LNCaP clone FGC (cell line): ENCODE measurements at places on chromosomes 6 and 20.

DNA sequence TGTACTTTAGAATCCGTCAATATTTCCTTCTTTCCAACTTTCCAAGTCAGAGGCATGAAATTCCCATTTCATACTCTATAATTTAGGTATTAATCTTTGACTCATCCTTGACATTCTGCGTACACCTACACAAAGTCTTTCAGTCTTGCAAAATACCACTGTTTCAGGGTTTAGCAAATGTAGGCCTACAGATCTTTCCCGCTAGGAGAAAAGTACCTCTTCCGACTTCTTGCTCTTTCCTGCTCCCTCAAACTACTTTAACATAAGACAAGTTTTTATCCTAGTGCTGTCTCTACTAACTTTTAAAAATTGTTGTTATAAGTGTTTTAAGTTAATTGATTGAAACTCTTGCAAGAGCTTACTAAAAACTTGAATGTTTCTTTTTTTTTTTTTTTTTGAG lies 18.3 kb upstream of the PHACTR1 start:
- DNase-seq: no peak

GRCh38 chr6:21053612-21054011 lies 519.4 kb downstream of the CDKAL1 start:
- DNase-seq: no peak

GRCh38 chr20:25316506-25317190 lies 68.8 kb downstream of the PYGB start:
- DNase-seq: no peak

- DNase-seq: no peak
These were observed 11.9 kb downstream of the CCDC167 start for GRCh38 chr6:37487591-37488380.

- peak; percentile 69 for DNase-seq
These were observed 56.6 kb downstream of the PHF20 start for GRCh38 chr20:35828434-35828833.

DNA sequence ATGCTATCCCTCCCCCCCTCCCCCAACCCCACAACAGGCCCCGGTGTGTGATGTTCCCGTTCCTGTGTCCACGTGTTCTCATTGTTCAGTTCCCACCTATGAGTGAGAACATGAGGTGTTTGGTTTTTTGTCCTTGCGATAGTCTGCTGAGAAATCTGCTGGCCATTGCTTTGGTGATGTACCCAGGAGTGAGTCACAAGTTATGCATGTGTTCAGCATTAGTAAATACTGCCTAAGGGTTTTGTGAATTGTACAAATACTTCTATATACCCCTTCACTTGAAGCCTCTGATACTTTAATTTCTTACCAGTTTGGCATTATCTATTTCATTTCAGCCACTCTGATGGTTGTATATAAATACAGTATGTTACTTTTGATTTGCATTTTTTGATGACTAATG lies 711.3 kb upstream of the GJE1 start:
- DNase-seq: no peak

DNA sequence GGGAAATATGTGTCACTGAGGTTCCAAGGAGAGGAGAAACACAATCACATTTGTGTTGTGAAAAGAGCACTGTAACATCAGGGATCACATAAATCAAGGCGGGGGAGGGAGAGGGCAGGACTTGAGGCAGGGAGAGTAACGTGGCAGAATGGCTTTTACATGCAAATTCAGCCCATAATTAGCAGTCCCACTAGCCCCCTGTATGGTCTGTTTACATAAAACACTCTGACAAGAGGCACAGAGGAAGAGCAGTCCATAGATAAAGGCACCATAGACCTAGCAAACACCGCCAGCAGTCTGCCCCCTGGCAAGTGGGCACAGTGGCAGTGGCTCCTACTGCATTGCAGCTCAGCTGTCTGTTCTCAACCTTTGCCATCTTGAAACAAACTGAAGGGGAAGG lies 82.7 kb downstream of the LYRM2 start:
- DNase-seq: no peak

DNA sequence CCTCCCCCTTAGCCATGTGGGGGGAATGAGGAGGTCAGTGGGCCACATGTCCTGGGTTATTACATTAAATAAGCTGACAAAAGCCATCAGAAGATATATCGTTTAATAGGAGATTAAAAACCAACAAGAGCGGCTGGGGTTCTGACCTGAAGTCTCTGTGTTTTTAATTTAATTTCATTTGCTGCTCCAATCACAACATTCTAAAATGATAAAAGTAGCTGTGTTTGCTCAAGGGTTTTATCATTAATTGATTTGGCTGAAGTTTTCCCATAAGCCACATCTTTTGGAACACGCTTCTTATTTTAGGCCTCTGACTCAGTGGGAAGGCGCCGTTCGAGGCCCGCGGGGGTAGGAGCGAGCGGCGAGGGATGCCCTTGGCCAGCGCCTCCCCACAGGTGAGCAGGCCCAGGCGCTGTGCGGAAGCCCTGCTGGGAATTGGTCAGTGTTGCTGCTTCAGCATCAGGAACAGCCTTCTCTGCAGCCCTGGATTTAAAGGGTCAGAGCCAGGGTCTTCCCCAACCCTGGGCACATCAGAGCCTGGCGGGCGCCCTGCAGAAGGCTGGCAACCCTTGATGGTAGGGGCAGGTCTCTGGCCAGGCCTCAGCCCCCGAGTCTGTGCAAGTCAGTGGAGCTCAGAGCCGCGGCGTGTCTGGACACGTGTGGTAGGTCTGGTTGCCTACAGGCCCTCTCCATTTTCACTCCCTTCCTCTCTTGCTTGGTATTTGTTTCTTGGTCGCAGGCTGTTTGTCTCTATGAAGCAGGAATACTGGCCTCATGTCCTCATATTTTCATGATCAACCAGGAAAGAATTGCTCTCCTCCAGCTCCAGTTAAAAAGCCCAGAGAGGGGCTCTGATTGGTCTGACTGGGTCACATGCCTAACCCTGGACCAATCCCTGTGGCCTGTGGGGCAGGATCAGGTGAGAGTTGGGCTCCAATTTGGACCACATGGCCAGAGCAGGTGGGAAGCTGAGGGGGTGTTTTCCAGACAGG lies 30.9 kb upstream of the MLN start:
- no peak for DNase-seq

DNA sequence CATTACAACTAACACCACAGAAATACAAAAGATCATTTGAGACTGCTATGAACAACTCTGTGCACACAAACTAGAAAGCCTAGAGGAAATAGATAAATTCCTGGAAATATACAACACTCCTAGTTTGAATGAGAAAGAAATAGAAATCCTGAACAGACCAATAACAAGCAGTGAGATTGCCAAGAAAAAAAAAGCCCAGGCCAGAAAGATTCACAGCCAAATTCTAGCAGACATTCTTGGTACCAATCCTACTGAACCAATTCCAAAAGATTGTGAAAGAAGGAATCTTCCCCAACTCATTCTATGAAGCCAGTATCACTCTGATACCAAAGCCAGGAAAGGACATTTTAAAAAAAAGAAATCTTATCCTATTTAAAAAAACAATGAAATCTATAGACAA lies 7.0 kb upstream of the CDK19 start:
- DNase-seq: no peak

DNA sequence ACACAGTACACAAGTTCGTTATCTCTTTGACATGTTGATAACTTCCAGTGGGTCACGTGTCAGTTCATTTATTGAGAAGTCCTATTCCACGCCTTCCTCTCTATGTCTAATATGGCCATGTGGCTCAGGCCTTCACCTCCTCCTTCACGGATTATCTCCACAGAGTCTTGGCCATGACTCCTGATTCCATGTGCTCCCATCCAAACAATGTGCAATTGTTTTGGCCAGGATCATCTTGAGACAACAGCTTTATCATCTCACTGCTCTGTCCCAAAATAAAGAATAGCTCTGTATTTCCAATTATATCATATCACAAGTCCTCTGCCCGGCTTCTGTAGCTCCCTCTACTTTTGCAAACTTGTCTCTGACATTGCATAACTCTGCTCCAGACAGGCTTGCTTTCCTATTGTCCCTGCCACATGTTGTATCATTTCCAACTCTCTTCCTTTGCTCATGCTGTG lies 11.1 kb upstream of the TXNDC5 start:
- DNase-seq: no peak

- no peak for DNase-seq
These were observed 10.3 kb downstream of the PPP1R14C start for GRCh38 chr6:150152891-150153876.

- DNase-seq: no peak
These were observed 742.1 kb downstream of the MAFB start for GRCh38 chr20:39946931-39947330.

DNA sequence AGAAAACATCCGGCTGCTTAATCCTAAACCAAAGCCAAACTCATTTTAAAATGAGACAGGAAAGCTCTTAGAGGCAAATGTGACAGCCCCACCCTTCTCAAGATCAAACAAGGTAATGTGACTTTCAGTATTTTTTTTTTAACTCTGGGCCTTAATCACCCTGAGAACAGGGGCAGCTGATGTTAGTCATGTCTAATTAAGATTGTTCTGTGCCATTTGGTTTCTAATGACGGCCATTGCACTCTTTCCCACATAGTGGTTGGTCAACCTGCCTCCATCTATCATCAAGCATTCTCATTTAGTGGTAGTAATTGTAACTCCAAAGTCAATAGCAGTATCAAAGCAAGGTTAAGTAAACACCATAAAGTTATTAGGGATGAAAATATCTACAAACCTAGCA lies 191.6 kb upstream of the EXOC2 start:
- peak; percentile 11 for DNase-seq

DNA sequence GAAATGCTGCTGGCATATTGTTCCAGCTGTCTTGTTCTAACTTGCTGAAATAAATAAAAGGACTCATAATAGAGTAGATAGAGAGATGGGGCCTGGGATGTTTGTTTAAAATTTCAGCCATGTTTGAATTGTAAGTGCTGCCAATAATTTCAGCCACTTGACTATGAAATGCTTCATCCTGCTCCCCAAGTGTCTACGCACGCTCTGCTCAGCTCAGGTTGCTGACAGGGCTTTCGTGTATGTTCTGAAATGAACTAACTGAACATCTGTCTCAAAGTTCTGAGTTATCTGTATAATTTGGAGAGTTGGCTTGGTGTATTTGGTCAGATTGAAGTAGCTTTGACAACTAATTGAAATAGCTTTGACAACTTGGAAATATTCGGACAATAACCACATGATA lies 387.8 kb downstream of the BMP2 start:
- DNase-seq: no peak

DNA sequence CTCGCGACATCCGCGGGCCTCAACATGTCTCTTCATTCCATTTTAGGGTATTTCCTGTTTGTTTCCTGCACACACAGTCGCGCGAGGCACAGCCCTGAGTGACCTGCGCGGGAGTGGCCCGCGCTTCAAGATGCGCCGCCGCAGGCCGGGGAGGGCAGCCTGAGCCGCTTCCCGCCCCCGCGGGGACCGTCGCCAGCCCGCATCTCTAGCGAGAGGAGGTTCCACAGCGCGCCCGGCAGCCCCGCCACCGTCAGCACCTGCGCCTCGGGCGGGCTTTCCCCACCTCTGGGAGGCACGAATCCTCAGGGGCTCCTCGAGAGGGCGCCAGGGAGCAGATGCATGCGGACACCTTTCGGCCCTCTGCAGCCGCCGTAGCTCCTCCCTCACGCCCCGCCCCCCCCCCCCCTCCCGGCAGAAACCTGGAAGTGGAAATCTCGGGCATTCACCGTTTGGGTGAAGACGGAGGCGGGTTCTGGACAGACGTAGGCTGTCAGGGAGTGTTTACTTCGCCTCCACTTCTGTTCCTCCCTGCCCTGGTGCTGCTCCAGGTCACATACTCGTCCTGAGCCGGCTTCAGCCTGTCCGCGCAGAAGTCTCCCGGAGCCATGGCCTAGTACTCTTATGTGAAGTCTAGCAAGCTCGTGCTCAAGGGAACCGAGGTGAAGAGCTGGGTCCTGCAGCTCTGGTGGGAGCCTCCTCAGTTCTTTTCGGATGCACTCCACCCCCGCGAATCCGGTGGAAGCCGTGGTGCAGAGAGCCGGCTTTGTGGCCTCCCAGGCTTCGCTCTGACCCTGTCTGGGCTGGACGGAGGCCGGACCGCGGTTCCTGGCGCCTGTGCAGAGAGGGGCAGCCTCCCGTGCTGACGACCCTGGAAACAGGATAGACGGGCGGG lies 880.5 kb upstream of the DEFB115 start:
- DNase-seq: peak; percentile 67

DNA sequence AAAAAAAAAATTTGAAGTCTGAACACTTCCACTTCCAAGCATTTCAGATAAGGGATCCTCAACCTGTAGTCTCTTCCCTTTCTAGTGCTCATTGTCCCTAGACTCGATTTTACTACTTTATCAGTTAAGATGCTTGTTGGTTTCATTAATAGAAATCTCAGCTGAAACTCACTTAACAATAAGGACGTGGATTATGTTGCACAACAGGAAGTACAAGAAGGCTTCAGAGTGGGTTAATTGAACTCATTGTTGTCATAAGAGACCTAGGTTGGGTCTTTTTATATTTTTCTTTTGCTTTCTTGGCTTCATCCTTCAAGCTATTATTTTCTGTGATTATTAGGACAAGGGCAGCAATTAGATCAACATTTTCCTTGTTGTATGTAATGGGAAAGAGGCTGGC lies 175.2 kb downstream of the CDKAL1 start:
- DNase-seq: no peak
